ENCODE measurements at places on chromosomes 13 and 19.

DNA sequence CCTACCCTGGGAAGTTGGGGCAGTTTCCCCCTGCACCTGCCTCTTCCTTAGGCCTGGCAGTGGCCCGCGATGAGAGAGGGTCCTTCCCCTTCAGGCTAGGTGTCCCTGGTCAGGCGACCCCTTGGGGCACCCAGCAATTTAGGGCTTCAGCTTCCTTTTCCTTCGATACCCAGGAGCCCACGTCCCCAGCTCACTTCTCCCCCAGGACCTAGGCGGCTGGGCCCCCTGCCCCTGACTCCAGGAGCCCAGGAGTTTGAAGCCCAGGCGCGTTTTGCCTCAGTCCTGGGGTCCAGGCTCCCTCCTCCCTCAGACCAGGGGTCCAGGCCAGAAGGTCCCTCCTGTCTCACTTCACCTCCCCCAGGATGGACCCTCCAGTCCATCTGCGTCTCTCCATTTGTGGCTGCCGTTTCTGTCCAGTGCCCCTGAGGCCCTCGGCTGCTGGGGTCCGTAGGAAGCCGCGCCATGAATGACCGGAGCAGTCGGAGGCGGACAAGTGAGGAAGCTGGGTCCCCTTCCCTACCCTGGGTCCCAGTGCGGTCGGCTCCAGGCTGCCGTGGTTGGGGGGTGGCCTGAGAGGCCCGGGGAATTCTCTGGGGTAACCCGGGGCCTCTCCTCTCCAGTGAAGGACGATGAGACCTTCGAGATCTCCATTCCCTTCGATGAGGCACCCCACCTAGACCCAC lies 714 bp downstream of the CCDC106 start:
- no peak for DNase-seq

DNA sequence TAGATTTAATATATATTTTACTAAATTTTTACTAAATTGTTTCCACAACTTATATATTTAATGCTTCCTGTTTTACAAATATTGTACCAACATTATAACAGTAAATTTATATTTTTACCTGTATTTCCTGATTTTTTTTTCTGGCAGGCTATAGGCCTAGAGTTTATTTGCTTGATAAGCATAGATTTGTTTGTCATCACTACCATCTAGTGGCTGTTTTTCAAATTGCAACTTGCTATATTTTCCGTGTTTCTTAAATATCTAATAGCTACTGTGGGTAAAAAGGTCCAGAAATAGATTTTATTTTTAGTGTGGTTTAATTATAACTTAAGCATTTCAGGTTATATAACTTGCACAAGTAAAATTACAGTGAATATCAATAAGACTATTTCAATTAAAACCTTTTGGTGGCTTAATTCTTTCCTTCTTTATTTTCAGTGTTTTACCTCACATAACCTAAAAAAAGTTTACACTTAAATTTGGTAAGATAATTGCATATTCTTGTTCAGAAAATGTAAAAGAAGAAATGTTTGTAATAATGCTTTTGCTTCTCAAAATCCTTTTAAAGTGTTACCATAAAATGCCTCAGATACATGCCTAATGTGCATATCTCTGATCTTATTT lies 60.6 kb downstream of the NDFIP2 start:
- peak; percentile 64 for DNase-seq

DNA sequence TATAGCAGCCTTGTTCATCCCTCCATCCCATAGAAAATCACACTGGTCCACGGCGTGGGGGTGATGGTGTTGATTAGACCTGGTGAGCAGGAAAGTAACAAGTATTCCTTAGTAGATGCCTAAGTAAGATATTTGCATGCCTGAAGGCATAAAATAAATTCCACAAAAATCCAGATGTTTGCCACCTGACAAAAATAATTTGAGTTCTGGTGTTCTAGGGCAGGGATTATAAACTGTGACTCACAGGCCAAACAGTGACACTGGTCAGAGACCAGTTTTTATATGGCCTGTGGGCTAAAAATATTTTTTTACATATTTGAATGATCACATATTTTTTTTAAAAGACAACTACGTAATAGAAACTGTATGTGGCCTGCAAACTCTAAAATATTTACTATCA lies 310.7 kb downstream of the RFC3 start:
- no peak for DNase-seq

- DNase-seq = peak; percentile 94
These were observed 40.6 kb downstream of the COL4A2 start for GRCh38 chr13:110347535-110348308.

- no peak for DNase-seq
These were observed 63.7 kb upstream of the NPAS1 start for GRCh38 chr19:46955813-46956371.

- no peak for DNase-seq
These were observed 8.5 kb upstream of the NFIX start for GRCh38 chr19:12986726-12987125.

DNA sequence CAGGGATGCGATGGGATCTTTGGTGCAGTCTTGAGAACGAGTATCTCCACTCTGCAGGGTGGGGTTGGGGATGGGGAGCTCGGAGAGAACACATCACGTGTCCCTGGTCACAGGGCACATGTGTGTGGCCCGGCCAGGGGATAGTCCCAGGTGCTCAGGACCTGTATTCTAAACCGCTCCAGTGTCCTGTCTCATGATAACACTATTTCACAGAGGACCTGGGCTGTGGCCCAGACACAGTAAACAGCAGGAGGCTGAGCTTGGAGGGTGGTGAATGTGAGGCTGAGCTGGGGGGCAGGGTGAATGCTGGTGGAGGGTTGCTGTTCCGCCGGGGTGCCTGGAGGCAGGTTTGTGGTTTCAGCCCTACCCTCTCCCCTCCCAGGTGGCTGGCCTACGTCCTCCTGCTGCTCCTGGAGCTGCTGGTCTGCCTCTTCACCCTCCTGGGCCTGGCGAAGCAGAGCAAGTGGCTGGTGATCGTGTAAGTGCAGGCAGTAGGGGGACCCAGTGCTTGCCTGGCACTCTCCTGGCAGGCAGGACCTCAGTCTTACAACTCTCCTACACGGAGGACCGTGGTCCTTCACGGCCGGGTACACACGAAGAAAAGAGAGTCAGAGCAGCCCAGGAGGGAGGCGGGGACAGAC lies 11.1 kb downstream of the TTYH1 start:
- no peak for DNase-seq

DNA sequence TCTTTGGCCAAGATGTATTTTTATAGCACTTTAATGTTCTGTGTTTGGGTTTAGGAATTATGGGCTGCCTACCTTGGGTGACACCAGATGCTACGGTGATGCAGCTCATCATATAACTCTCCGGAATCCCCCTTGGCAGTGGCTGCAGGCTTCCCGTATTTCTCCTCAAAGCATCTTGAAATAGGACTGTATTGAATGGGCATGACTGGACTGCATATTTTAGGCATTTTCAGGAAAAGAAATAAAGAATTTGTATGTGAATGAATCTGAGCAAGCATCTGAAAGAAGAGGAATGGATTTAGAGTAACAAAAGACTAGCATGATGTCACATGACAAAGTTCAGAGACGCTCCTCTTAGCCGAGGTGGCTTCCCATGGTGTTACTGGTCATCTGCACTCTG lies 70.6 kb downstream of the DGKH start:
- DNase-seq = no peak

- DNase-seq = no peak
These were observed 34.0 kb downstream of the PIN1 start for GRCh38 chr19:9868983-9869617.

DNA sequence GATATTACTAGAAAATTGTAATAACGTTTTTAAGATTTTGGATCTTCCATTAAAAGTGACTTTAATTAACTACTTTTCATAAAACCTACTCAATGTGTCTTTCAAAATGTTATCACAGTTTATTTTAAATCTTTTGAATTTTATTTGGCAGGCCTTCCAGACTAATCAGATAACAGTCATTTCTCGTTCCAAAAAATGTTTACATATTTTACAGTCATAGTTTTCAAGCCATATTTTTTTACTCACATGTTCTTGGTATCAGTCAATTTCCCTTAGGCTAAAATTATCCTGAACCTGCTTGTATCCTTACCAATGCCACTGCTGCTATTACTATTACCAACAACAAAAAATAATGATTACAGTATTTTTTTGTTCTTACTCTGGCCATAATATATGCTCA lies 1783.5 kb downstream of the SLITRK5 start:
- DNase-seq = no peak

- DNase-seq = peak; percentile 20
These were observed 62.8 kb downstream of the ARHGEF7 start for GRCh38 chr13:111177921-111178320.

- DNase-seq = no peak
These were observed 1193.1 kb downstream of the EFNB2 start for GRCh38 chr13:105342281-105342820.

- no peak for DNase-seq
These were observed 18.8 kb upstream of the WASF3 start for GRCh38 chr13:26538363-26539317.

- DNase-seq = no peak
These were observed 46.3 kb downstream of the CCNE1 start for GRCh38 chr19:29858000-29858596.

DNA sequence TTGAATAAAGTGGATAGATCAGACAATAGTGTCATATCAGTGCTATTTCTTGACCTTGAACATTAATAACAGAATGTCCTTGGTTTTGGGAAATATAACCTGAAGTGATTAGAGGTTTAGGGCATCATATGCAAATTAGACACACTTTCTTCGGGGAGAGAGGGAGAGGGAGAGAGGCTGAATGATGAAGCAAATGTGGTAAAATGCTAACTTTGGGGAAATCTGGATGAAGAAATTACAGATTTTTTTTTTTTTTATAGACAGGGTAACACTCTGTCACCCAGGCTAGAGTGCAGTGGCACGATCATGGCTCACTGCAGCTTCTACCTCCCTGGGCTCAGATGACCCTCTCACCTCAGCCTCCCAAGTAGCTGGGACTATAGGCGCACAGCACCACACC lies 3.9 kb upstream of the NCR1 start:
- no peak for DNase-seq

GRCh38 chr19:55467236-55468053 lies 2.9 kb upstream of the C19orf85 start:
- peak; percentile 93 for DNase-seq

- peak; percentile 58 for DNase-seq
These were observed 6.0 kb downstream of the UBL3 start for GRCh38 chr13:29844441-29844840.

DNA sequence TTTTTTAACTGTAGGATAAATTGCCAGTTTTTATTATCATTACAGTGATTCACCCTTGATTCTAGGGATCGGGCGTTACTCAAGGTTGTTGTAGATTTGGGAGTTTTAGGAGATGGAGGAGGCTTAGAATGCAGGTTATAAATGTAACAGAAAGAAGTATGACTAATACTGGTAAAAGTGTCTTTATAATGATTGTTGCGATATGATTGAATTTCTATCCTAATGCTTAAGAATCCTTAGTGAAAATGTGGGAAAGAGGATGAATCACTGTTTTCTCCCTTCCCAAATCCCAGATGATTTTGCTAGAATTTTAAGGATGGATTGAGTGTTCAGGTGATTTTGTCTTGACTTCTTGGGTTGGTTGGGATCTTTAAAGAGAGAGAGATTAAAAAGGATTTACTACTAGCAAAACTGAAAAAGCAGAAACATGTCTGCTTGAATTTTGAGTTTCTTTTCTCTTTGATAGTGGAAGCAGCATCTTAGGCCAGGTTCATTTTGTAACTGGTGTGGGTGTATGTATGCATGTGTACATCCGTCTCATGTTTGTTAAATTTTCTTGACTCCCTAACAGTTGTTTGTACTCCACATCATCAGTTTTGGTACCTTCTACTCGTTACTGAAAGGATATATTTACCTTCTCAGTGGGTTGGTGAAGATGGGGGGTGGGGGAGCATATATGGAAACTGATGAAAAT lies 25.9 kb downstream of the ARHGAP35 start:
- peak; percentile 33 for DNase-seq

- no peak for DNase-seq
These were observed 10.1 kb upstream of the LRCH1 start for GRCh38 chr13:46542833-46543232.

- DNase-seq = no peak
These were observed 146.5 kb upstream of the SOX21 start for GRCh38 chr13:94858856-94859255.

- no peak for DNase-seq
These were observed 15.4 kb downstream of the CERS4 start for GRCh38 chr19:8224394-8225145.

GRCh38 chr13:26050568-26051230 lies 1.1 kb downstream of the SHISA2 start:
- no peak for DNase-seq

Data from amniotic epithelial cell (primary cell).